Activated naive CD8-positive, alpha-beta T cell treated with anti-CD3 and anti-CD28 coated beads for 36 hours (primary cell): ENCODE measurements at places on chromosomes 5 and 9. TPM values are rescaled to one million over a fixed set of nuclear protein-coding genes. Genes with fewer than 3 reads are reported as not detected.
A peak's percentile ranks its signal among the peaks of the same experiment; 100 is the strongest.

Gene SPATA9
- total RNA-seq = not detected

Gene TMEM252
- not detected for total RNA-seq

Gene SPACA9
- total RNA-seq = 2.7 TPM

Gene ERCC8
- total RNA-seq = 12.1 TPM

Gene FOXD4L4
- total RNA-seq = 0.10 TPM

Gene MYO10
- total RNA-seq = 0.30 TPM

Gene CTSV
- total RNA-seq = 0.20 TPM

DNA sequence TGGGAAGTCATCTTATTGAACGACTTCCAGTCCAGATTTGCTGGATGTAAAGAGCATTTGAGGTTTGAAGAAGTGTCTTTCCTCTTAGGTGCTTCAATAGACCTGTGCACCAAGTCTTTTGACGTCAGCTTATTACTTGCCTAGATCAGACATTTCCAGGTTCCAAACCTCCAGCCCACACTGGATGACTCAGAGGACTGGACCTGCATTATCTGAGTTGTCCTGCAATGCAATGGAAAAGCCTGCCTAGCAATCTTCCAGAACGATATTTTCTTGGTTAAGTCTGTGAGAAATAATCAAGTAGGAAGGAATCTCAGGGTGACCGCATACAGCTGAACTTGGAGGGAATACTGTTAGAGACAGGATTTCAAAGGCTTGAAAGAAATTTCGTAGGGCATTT, 147.2 kb upstream of the MOCS2 start:
- DNase-seq = no peak

- peak; percentile 62 for DNase-seq
Observed at GRCh38 chr5:102865510-102866236, 110.6 kb downstream of the PAM start.

GRCh38 chr9:88692827-88693226, 157.8 kb downstream of the NXNL2 start:
- DNase-seq = no peak

DNA sequence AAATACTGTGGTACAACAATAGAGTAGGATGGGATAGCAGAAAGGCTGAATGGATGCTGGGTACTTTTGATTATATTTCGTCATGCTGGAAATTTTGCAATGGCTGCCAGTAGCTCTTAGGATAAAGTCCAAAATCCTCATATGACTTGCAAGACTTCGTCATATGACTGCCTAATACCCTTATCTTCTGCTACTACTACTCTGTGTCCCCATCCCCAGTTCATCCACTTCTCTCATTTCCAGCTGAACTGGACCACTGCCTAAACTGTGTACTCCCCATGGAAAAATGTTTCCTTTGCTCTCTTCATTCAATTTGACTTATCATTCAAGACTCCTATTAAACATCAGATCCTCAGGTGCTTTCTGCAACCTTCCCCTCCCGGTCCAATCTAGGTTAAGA, 212.9 kb downstream of the BRINP1 start:
- DNase-seq = no peak

DNA sequence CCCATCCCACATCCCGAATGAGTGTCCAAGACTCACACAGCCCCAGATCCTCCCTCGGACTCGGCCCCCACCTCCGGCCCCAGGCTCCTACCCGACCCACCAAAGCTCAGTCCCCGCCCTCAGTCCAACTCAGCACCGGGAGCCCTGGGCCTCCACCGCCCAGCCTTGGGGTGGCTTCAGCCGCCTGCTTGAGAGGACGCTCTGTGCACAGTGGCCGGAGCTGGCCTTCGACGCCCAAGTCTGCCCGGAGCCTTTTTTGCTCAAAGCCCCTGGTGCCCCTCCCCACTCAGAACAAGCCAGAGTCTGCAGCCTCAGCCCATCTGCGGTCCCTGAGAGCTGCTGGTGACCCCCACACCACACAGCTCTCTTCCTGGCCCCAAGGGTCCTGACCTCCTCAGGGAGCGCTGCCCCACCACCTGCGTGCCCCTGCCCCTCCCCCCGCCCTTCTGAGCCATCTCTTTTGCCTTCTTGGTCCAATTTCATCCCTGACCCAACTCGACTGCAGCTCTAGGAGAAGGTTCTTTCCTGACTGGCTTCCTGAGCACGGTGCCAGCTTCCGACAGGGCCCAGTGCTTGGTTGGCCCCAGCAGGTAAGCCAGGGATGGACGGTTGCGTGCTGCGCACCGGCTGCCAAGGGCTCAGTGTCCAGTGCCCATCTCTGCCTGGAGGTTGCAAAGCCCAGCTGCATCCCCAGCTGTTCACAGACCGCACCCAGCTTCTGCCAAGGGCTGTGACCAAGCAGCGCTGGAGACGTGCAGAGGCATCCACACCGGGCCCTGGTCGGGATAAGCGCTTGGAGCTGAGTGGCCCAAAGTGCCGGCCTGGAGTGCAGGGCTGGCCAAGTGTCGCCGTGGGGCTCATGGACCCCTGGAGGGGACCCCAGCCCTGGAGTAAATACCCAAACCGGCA, 27.7 kb upstream of the NSMF start:
- DNase-seq = no peak

GRCh38 chr5:63211448-63212132, 633.0 kb downstream of the LRRC70 start:
- DNase-seq = no peak

DNA sequence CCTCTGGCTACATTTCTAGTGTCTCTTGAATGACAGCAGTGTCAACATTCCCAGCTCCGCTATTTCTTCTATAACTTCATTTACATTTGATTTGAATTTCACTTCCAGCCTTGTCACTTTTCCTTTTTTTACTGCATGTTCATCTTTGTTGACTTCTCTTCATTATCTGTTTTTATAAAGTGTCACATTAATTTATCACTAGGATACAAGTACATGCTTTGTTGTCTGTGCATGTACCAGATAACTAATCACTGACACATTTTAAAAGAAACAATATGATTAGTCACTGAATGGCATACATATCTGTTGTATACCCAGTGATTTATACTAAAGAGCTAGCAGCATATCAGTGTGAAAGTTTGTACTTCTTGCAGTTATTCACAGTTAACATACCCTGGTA, 29.1 kb downstream of the ARSK start:
- DNase-seq = no peak
